ENCODE measurements at places on chromosomes 11 and 22.

DNA sequence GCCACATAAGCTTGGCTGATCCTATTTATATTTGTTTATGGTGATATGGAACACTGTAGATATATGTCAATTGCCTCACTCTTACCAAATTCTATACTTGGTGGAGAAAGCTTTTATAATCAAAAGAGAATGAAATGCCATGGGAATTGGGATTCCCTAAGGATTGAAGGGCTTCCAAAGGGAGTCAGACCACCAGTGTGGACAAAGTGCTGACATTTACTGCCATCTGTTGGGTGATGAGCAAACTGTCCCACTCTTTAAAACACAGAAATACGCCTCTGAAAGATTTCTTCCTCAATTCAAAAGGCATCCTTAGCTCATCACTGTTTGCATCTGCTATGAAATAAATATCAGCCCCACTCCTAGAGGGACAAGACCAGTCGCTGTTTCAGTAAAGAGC lies 7.1 kb downstream of the SLC1A2 start:
- no peak for DNase-seq

- DNase-seq, result no peak
Observed at GRCh38 chr11:58711832-58712231, 19.9 kb downstream of the GLYAT start.

DNA sequence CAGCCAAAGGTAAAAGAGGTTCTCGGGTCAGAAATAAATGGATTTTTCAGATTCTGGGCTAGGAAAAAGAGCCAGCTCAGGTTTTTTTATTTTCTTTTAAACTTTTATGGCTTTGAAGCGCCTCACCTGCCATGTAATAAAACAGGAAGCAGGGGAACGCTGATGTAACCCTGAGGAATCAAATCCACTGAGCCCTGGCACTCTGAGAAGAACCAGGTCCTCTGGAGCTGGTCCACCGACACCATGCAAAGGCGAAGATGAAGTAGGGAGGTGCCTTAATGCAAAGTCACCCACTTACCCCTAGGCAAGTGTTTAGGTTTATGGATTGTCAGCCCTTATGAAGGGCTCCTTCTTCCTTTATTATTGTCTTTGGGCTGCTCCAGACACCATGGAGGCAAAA lies 1.6 kb downstream of the PAMR1 start:
- no peak for DNase-seq

- peak; percentile 79 for DNase-seq
Observed at GRCh38 chr22:17830043-17830961, 56.0 kb upstream of the BID start.

DNA sequence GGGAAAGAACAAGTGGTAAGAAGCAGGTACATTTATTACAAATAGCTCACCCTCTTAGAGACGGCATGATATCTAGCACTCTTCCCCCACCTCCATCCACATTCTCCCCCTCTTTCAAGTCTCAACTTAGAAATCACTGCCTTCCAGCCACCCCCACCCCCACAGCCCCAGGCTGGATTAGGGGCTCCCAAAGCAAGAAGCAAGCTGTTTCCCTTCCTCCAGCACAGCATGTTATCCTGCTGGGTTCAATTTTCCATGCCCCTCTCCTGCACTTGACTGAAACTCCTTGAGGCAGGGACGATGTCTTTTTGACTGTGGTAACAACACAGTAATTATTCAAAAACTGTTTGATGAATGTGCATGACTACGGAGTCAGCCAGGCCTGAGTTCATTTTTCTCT lies 350.7 kb downstream of the LARGE1 start:
- DNase-seq, result no peak

- no peak for DNase-seq
Observed at GRCh38 chr11:70568035-70568813, 169.9 kb downstream of the CTTN start.

- no peak for DNase-seq
Observed at GRCh38 chr11:62411524-62411923, 7.3 kb upstream of the SCGB1A1 start.

DNA sequence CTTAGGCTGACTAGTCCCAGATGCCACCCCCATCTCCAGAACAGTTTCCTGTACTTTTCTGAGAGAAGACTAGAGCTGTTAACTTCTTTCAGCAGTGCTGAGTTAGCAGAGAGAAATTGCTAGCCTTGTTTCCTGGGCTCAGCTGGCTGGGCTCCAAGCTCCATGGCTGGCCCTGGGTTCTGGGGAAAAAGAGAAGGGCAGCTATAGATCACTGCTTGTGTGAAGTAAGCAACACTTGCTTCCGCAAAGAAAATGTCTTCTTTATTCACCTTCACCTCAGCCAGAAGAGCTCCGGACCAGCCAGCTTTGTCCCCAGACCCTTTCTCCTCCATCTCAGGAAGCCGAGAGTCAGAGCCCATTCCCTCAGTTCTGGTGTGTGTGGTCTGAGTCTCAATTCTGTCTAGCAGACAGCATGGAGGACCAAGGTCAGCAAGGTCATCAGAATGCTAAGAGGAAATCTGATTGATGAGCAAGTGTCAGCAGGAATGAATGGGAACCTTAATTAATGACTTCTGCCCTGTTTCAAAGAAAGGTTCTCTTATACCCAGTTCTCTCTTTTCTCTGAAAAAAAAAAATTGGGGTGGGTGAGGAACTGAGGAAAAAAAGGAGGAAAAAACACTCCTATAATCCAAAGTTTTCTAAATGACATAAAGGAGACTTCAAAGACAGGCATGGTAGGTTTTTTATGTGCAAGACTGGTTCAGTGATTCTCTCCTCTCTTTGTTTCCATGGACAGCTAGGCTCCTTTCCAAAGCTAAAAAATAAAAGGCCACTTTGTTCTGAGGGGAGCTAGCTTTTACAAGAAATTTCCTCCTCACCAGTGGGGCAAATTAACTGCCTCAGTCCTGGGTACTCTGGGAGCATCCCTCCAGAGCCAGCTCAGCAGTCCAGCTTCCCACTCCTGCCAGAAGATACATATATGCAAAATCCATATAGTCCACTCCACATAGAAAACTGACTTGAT lies 63.6 kb upstream of the FAM181B start:
- DNase-seq, result no peak

DNA sequence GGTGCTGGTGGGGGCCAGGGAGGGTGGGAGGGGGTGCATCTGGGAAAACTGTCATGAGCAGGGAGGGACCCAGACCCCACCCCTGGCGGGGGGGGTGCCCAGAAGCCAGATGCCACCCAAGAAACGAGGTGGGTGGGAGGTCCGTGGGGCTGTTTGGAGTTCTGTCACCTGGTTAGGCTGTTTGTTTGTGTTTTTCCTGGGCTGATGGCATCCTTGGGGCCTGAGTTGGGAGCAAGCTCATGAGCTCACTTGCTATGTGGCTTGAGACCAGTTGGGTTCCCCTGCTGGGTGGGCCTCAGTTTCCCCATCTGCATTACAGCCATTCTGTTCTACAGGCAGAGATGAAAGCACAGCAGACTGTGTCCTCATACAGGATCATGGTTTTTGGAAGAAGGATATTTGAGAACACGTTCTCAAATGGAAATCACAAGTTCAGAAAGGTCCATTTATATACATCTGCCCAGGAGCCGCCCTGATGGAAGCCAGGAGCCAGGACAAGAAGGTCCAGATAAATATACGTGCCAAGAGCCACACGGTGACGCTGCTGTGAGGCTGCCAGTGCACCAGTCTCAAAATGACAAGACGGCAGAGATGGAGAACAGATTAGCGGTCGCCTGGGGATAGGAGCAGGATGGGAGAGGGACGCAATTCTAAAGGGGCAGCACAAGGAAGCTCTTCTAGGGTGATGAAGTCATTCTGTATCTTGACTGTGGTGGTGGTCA lies 312.9 kb downstream of the MN1 start:
- no peak for DNase-seq

- DNase-seq, result no peak
Observed at GRCh38 chr11:118007040-118007439, 20.8 kb downstream of the IL10RA start.

DNA sequence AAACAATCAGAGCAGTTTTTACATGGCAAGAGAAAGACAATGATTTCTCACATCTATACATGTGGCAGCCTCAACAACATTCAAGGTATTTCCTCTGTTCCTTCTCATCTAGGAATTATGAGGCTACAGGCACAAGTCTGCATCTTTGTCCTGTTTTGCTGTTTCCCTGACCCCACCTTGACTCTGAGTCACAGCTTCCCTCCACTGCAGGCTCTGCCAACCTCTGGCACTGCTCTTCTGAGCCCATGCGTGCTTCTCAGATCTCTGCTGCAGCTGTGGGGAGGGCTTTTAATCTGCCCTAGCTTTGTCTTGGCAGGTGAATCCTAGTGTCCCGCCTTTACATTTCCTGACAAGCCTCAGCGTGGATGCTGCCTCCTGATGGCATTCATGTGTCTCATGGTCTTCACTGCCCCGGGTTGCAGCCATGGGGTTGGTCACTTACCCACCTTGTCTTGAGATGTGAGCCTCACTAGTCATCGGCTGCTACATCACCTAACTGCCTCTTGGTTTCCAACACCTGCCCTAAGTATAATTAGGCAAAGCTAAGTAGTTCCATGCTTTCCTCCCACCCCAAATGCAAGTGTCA lies 578.5 kb downstream of the TBC1D22A start:
- DNase-seq, result no peak

All from germinal center (tissue), 1 donor.